Daoy (cell line): ENCODE measurements at places on chromosomes 7 and 10.

GRCh38 chr7:35389636-35390035 is 135.7 kb upstream of the TBX20 start:
- DNase-seq, result no peak

DNA sequence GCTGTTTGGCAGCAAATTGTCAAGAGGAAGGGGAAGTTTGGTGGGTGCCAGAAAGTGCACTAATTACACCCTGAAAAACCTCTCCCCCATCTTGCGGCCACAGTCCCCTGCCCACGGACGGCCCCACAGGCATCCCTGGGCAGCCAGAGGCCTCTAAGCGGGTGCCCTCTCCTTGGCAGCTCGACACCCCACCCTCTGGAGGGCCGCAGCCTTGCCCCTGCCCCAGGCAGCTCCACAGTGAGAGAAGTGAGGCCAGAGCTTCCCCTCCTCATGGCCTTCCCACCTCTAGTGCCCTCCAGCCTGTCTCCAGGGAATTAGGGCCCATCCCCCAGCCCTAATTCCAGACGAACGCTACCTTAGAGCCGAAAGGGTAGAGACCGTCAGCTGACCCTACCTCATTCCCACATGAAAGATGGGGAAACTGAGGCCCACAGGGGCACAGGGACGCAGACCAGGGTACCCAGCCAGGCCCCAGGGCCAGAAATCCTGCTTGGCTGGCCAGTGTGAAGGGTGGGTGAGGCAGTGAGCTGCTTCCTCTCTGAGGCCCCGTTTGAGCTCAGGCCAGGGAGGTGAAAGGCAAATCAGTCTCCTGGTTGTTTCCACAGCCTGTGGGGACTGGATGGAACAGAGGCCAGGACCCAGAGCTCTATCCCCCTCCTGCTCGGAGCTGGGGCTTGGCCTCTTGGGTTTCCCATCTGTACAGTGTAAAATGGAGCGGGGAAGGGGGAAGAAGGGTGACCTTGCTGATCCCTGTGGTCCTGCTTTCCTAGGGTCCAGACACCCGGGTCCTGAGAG is 10.0 kb downstream of the ZCCHC24 start:
- peak; percentile 65 for DNase-seq

DNA sequence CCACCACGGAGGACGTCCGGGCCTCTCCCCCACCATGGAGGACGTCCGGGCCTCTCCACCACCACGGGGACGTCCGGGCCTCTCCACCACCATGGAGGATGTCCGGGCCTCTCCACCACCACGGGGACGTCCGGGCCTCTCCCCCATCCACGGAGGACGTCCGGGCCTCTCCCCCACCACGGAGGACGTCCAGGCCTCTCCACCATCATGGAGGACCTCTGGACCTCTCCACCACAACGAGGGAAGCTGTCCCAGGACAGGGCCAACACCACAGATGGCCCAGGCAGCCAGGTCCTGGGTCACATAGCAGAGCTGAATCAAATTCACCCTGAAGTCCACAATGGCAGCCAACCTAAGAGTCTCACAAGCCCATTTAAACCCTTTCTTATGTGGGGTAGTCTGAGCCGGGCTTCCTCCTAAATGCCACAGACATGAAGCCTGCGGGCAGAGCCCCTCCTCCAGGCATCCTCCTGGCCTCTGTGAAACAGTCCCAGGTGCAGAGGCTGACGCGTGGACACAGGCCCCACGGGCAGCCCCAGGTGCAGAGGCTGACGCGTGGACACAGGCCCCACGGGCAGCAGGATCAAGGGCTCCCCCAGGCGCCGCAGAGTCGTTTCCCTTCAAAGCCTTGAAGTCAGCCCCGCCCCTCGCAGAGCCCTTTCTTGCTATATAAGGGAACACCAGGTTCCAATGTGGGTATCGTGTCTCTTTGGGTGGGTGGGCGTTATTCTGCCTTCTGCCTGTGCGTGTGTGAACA is 47.0 kb downstream of the FOXL3 start:
- DNase-seq, result no peak

DNA sequence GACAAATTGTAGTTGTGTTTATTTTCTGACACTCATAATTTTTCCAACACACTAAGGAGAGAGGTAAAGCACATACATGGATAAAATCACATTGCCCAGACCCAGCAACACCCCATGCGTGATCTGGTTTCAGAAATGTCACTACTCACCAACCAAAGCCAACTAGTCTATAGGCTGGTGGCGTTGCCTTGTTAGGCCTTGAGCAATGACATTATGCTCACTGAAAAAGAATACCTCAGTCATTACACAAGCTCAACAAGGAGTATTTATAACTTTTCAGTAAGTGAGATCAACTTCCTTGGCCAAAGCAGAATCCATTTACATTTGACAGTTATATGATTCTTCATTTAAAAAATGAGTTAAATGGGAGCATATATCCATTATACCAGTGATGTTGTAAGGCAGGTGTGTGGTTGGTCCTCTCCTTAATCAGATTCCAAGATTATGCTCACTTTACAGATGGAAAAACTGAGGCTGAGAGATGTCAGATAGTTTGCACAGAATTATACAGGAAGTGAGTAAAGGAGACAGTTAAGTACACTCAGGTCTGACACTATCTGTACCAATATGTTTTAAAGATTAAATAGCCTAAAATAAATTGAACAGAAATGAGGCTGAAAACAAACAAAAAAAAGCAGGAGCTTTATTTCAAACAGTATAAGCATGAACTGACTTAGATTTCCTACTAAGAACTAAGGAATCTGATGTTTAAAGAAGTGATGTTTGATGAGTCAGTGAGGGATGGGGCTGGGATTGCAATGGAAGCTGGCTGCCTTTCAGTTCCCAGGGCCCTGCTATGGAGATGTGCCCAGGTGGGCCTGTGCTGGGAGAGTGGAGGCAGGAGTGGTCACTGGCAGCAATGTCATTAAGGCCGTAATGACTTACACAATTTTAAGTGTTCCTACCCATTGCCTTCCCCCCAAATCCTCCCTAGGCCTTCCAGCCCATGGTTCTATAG is 118.3 kb downstream of the RAPGEF5 start:
- peak; percentile 50 for DNase-seq

- no peak for DNase-seq
Observed at GRCh38 chr10:82551506-82551905, 676.5 kb downstream of the NRG3 start.

- DNase-seq, result no peak
Observed at GRCh38 chr10:27717224-27717623, 28.4 kb downstream of the MKX start.

DNA sequence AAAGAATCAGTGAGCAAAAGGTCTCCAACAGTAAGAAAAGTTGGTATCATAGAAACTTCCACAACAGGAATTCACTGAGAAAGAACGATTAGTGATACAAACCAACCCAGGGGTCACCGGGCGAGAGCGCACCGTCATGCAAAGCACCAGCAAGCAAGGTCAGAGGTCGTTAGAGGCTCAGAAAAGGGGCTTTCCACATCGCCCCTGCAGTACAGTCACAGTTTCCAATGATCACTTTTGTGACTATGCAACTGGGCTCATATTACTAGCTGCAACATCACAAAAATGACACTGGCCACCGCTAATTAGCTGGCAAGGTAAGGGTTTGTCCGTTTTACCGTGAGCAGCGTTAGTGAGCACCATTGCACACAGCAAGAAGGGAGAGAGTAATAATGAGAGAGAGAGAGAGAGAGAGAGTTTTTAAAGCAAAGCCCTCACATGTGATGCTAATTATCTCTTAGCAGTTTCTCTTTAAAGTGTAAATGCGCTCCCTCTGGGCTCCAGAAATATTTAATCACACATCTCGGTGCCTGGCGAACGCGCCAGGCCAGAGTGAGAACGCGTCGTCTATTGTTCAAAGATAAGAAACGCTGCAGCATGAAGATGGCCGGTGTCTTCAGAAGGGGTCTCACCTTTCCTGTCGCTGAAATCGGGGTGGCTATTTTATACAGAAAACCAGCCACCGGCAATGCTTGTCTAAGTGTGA is 237.5 kb downstream of the DNAJB6 start:
- no peak for DNase-seq

DNA sequence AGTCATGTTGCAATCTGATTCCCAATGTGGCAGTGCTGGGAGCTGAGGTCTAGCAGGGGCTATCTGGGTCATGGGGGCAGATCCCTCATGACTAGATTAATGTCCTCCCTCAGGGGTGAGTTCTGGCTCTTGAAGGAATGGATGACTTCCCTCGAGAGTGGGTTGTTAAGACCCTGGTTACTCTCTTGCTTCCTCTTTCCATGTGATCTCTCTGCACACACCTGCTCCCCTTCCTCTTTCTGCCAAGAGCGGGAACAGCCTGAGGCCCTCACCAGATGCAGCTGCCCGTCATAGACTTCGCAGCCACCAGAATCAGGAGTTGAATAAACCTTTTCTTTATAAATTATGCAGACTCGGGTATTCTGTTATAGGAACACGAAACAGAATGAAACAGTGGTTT is 37.8 kb downstream of the SFMBT2 start:
- no peak for DNase-seq
